ENCODE measurements at places on chromosomes 16 and 17.

- peak; percentile 77 for DNase-seq
Observed at GRCh38 chr17:43536236-43536992, 9.7 kb downstream of the ETV4 start.

- no peak for DNase-seq
Observed at GRCh38 chr17:56903560-56903959, 10.3 kb downstream of the TRIM25 start.

GRCh38 chr17:37265446-37266173, 110.2 kb upstream of the C17orf78 start:
- no peak for DNase-seq

- DNase-seq: no peak
Observed at GRCh38 chr16:69497876-69498596, 67.7 kb upstream of the NFAT5 start.

DNA sequence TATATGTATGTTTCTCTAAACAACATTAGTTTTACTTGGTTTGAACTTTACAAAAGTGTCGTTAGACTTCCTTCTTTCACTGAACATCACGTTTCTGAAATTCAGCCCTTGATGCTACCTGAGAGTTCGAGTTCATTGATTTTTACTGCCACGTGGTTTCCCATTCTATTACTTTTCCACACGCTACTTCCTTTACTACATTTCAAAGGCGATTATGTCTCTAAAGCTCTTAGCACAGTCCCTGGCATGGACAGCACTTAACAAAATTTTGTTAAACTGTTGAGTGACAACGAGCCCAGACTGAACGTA, 15.9 kb upstream of the ARHGAP17 start:
- no peak for DNase-seq

GRCh38 chr16:11698271-11698689, 30.0 kb downstream of the SNN start:
- no peak for DNase-seq

GRCh38 chr16:21940570-21940969, 12.6 kb upstream of the UQCRC2 start:
- DNase-seq: no peak

DNA sequence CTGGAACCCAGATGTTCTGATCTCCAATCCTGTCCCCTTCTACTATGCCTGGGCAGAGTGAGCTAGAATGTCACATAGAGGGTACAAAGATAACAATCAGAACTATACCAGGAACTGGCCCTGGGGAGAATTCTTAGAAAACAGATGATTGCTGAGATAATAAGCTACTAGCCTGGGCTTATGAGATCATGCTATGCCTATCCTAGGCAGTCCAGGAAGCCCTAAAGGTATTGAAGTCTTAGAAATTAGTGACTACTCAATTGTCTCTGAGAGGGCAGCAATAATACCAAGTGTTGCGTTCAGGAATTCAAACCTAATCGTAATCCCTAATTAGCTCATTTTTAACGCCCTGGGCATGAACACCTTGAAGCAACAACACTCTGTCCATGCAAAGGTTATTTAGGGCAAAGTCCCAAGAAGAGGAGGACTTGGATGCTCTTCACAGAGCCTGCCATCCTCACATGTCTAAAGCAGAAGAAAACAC, 77.1 kb downstream of the MMD start:
- no peak for DNase-seq

DNA sequence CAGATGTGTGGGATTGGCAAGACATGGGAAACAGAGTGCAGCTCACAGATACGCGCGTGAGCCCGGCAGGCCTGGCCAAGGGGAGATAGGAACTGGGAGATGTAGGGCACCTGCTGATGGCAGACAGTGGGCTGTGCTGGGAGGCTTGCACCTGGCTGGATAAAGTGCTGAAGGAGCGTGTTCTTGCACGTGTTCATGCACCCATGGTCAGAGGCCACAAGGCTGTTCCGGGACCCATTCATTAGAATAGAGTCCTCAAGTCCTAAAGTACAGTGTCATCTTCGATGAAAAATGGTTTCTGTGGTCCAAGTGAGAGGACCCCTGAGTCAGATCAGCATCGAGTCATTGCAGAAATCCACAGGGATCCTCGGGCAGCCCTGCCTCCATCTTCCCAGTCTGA, 236.4 kb downstream of the CCDC182 start:
- no peak for DNase-seq

GRCh38 chr16:9978160-9978725, 204.0 kb downstream of the GRIN2A start:
- no peak for DNase-seq

DNA sequence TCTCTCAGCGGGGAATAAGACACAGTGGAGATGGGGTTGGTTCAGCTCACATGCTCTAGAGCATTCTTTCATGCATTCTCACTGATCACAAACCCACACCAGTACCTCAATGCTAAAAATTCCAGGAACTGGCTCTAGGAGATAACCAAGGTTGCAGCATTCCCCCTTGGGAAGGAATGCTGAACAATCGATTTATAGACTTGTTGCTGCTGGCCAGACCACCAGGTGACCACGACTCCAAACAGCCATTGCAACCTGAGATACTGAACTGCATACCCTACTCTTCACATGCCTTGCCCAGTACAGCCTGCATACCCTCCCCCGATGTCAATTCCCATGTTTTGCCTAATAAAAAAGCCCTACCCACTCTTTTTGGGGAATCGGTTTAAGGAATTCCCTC, 75.1 kb upstream of the GPRC5B start:
- no peak for DNase-seq

DNA sequence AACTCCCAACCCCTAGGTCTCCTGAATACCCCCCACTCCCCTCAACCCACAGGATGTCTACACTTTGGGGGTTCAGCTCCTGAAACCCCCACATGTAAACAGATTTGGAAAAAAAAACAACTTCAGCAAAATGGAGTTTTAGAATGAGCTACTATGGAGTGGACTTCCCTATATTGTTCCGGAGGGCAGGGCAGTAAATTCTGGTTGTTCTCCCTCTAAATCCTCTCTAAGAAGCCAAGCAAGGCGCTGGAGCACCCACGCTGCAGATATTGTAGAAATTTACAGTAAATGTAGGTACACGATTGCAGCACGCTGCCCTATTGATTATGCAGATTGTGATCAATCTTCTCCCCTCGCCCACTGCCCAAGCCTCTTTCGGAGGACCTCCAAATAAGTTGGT, 8.5 kb upstream of the ZFHX3 start:
- no peak for DNase-seq

- DNase-seq: no peak
Observed at GRCh38 chr16:20111143-20111542, 37.5 kb upstream of the GPR139 start.

DNA sequence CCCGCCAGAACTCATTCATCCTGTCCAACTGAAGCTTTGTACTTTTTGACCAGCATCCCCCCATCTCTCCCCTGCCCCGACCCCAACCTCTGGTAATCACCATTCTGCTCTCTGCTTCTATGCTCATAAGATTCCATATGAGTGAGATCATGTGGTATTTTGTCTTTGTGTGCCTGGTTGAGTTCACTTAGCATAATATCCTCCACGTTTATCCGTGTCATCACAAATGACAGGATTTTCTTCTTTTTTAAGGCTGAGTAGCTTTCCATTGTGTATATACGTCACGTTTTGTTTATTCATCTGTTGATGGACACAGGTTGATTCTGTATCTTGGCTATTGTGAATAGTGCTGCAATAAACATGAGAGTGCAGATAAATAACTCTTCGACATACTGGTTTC, 278.9 kb downstream of the SNX29 start:
- no peak for DNase-seq

- no peak for DNase-seq
Observed at GRCh38 chr16:7545251-7545650, 212.6 kb downstream of the RBFOX1 start.

GRCh38 chr17:74274709-74275340, 791 bp downstream of the DNAI2 start:
- no peak for DNase-seq

GRCh38 chr17:27975146-27976011, 67.1 kb upstream of the NLK start:
- DNase-seq: no peak

DNA sequence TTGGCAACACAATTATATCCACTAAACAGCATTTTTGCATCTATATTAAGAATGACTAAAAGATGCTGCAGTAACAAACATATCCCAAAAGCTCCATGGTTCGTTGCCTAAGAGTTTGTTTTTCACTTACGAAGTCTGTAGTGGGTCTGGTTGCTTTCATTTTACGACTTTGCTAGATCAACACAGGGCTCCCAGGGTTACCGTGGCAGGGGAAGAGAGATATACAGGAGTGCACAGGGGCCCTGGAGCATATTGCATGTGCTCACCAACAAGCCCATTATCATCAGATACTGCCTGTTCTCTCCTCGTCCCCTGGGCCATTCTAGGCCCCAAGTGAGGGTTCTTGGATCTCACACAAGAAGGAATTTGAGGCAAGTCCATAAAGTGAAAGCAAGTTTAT, 3.1 kb upstream of the MMP2 start:
- DNase-seq: no peak

GRCh38 chr16:66446737-66447136, 19.6 kb downstream of the BEAN1 start:
- DNase-seq: no peak
